Smooth muscle cell of trachea (primary cell): ENCODE measurements at places on chromosomes 11 and 22. TPM values are rescaled to one million over a fixed set of nuclear protein-coding genes. Genes with fewer than 3 reads are reported as not detected.

NRIP3 gene
- total RNA-seq, result 14.1 and 21.7 TPM in 2 replicates

CPT1B gene
- total RNA-seq, result 3.6 and 3.8 TPM in 2 replicates

SERPING1 gene
- 9.6 and 26.0 TPM in 2 replicates for total RNA-seq

OR51B2 gene
- total RNA-seq, result not detected in 2 replicates

SLC25A22 gene
- 16.0 and 33.7 TPM in 2 replicates for total RNA-seq

GALNT18 gene
- 3.8 and 4.6 TPM in 2 replicates for total RNA-seq

MS4A1 gene
- total RNA-seq, result not detected in 2 replicates

RIMBP3C gene
- total RNA-seq, result 0.15 and 0.66 TPM in 2 replicates

CASP12 gene
- total RNA-seq, result 0.15 TPM in 1 of 2 replicates, not detected in the other

TMPRSS6 gene
- not detected in 2 replicates for total RNA-seq

KDM4D gene
- total RNA-seq, result 0.66 and 1.2 TPM in 2 replicates

SAA2 gene
- total RNA-seq, result not detected in 2 replicates

APOBEC3B gene
- 1.5 and 7.4 TPM in 2 replicates for total RNA-seq

KLHL35 gene
- 2.5 and 3.3 TPM in 2 replicates for total RNA-seq

EHBP1L1 gene
- 60.4 and 79.7 TPM in 2 replicates for total RNA-seq

HBB gene
- not detected in 2 replicates for total RNA-seq

PKNOX2 gene
- 0.73 and 0.83 TPM in 2 replicates for total RNA-seq

SCUBE2 gene
- 1.5 and 2.2 TPM in 2 replicates for total RNA-seq

OR51B5 gene
- total RNA-seq, result 0.29 TPM in 1 of 2 replicates, not detected in the other

OR52H1 gene
- 0.17 and 0.73 TPM in 2 replicates for total RNA-seq

SLC25A18 gene
- total RNA-seq, result not detected in 2 replicates

MUC5B gene
- total RNA-seq, result not detected in 2 replicates

SLC25A45 gene
- 2.0 and 3.1 TPM in 2 replicates for total RNA-seq

NCF4 gene
- not detected in 2 replicates for total RNA-seq

LMNTD2 gene
- total RNA-seq, result 0.29 and 0.33 TPM in 2 replicates

CRYBA4 gene
- not detected in 2 replicates for total RNA-seq

ELMOD1 gene
- total RNA-seq, result 0.17 TPM in 1 of 2 replicates, not detected in the other

CD248 gene
- 341 and 371 TPM in 2 replicates for total RNA-seq

FAM180B gene
- total RNA-seq, result 0.17 TPM in 1 of 2 replicates, not detected in the other

B4GALNT4 gene
- 3.3 and 4.7 TPM in 2 replicates for total RNA-seq

BSX gene
- total RNA-seq, result not detected in 2 replicates

KRTAP5-9 gene
- not detected in 2 replicates for total RNA-seq

SLN gene
- not detected in 2 replicates for total RNA-seq

SLC22A25 gene
- total RNA-seq, result not detected in 2 replicates

CCDC81 gene
- 1.0 TPM in 1 of 2 replicates, not detected in the other for total RNA-seq

FOLR1 gene
- total RNA-seq, result 0.33 TPM in 1 of 2 replicates, not detected in the other

C11orf87 gene
- total RNA-seq, result not detected in 2 replicates

SCGB1C1 gene
- total RNA-seq, result not detected in 2 replicates
